GM23248 (cell line): ENCODE measurements at places on chromosomes 16 and 17.

DNA sequence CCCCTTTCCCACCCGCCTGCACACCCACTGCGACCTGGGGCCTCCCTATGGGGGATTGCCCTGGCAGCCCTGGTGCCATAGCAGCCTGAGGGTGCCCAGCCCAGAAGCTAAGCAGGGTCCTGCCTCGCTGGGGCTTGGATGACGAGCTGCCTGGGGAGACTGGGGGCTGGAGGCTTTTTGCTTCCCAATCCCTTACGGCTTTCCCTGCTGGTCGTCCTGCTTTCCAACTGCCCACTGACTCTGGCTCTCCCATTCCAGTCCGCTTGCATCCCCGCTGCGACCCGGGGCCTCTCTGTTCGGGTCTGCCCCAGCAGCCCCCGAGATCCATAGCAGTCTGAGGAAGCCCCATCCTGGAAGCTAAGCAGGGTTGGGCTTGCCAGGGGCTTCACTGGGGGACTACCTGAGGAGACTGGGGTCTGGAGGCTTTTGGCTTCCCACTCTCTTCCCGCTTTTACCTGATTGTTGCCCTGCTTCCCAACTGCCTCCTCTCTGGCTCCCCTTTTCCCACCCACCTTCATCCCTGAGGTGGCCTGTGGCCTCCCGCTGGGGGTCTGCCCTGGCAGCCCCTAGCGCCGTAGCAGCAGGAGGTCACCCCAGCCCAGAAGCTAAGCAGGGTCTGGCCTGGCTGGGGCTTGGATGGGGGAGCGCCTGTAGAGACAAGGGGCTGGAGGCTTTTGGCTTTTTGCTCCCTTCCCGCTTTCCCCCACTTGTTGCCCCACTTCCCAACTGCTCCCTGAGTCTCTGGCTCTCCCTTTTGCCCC, 2292.8 kb downstream of the TP53TG3F start:
- DNase-seq: no peak

DNA sequence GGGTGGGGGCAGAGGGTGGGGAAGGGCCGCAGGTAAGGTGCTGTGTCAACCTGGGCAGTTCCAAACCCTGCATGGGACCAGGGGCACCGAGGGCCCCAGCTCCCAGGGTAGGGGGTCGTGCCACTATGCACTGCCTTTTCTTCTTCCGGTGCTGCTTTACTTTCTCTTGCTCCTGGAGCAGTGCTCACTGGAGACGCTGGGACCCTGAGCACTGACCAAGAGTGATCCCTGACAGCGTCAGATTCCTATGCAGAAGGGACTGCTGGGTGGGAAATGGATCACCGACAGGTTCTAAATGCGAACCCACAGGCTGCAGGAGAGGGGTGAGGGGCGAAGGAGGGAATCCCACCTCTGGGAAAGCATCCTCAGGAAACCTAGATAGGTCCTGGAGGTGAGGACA, 470.1 kb downstream of the SOX9 start:
- DNase-seq: no peak

DNA sequence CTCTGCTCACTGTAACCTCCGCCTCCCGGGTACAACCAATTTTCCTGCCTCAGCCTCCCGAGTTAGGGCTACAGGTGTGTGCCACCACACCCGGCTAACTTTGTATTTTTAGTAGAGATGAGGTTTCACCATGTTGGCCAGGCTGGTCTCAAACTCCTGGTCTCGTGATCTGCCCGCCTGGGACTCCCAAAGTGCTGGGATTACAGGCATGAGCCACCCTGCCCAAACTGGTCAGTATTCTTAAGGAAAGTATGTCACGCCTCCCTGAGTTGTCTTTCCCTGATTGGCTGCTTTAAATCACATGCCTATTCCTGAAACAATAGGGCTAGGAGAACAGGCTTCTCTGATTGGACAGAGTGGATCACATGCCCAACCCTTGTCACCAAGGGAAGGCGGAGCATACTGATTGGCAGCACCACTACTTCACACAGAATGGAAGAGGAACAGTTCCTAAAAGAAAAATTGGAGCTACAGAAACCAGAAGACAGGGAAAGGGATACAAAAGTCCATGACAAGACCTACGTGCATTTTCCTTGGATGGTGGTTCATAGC, 17.6 kb upstream of the CYB5B start:
- DNase-seq: peak; percentile 21

GRCh38 chr16:63129411-63130125, 1093.3 kb upstream of the CDH8 start:
- no peak for DNase-seq

- peak; percentile 84 for DNase-seq
Observed at GRCh38 chr17:38428112-38428642, at the start of gene ARHGAP23. ARHGAP23 (plus strand) TSS chr17:38428464; CDS start chr17:38428486, 22 bp downstream.

DNA sequence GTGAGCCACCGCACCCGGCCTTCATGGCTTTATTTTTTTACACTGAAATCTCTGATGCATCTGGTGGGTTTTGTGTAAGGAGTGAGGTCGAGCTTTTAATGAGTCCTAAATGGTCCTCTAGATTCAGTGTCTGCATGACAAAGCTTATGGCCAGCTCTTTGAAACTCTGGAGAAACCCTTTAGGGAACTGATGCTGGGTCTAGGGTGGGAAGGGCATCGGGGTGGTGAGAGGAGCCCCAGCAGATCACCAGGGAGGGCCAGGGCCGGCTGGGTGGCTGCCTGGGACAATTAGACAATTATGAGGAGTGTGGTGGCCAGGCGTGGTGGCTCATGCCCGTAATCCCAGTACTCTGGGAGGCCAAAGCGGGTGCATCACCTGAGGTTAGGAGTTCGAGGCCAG, 93.9 kb downstream of the SEC14L1 start:
- no peak for DNase-seq

DNA sequence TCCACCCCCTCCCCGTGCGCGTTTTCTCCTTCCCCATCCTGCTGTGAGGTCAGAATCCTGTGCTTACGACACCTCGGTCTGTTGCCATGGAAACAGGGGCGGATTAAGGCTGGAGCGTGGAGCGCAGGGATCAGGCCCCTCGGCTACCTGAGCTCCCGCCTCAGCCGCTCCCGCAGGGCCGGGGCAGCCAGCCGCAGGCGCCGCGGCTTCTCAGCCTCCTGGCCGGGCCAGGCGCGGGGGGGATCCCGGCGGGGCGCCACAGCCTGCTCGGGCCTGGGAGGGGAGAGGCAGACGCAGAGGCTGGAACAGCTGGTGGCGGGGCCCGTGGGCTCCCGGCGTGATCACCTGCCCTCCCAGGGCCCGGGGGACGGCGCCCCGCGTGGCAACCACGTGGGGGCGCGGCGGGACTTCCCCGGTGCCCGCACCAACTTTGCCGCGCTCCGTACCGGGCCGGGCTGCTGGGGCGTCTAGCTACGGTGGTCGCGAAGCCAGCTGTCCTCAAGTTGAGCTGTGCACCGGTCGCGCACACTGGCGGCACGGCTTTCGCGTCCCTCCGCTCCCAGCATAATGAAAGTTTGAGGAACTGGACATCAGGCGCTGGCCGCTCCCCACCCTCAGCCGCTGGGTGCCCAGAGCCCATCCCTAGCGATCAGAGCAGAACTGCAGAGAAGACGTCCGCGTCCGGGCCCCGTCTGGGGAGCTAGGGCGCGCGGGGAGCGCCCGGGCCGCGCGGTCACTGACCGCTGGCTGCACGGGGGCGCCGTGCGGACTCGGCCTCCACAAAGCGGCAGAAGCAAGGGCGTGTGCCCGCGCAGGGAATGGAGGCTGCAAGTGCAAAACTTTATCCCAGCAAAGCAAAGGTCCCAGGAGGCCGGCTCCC, 1.2 kb downstream of the RTN4RL1 start:
- peak; percentile 58 for DNase-seq

- DNase-seq: no peak
Observed at GRCh38 chr17:61943117-61943516, 15.3 kb upstream of the INTS2 start.

DNA sequence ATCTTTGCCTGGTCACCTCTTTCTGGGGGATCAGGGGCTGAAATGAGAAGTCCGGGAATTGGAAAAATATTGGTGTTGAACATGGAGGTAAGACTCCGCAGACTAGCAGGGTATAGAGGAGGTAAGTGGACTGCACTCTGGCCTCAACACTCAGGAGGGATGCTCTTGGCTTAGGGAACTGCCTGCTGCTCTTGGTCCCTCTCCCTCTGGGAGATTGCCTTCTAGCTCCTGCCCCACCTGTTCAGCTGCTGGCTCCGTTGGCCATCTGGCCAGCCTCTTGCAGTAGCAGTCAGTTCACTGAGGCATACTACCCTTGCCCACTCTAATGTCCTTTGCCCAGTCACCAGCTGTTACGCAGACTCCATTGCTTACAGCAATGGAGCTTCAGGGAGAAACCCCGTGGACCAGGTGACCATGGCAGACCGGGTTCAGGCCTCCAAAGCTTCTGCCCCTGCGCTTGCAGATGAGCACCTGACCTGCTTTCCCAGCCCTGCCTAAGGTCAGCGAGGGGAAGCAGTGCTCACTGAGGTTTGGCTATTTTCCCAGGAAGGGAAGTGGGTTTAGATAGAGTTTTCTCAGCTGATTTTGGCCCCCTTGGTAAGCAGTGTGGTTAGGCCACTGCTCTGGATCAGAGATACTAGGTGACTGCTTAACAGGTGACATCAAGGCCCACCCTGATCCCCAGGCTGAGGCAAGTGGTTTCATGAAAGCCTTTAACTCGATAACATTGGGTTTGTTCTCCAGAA, 11.9 kb downstream of the CDK5RAP3 start:
- DNase-seq: no peak

- DNase-seq: no peak
Observed at GRCh38 chr16:70615945-70616344, 30.4 kb upstream of the IL34 start.

DNA sequence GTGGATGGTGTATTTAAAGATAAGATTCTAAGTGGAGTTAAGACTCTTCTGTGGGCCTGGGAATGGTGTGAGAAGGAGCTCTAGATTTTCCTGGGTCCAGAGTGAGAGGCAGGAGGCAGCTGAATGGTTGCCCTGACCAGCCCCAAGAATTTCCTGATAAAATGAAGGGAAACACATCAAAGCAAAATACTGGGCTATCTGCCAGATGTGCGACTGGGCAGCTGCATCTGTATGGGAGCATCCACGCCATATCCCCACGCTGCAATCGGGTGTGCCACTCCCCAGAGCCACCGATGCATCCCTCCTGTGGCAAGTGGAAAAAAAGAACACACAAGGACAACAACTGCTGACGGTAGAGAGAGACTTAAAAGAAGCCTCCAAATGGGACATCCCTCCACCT, 84.3 kb upstream of the COX10 start:
- no peak for DNase-seq
